Stimulated activated CD4-positive, alpha-beta T cell treated with anti-CD3 and anti-CD28 coated beads, Interleukin-12 subunit alpha, Interleukin-12 subunit beta, amount 100 ng/mL, for 48 hours (primary cell): ENCODE measurements at places on chromosomes 6 and 20.

DNA sequence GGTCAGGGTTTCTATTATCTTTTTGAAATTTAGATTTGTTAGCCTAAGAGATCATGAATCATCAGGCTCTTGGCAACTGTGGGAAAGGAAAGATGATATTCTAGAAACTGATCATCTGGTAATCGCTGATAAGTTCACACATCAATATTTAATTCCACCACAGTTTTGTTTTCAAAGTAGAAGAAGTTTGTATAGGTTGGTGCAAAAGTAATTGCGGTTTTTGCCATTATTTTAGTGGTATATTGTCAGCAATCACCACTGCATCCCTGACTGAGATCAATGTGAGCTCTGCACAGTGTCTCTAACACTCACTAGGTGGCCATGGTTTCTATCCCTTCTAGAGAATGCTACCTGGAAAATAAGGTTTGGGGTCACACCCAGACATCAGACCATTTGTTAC lies 17.0 kb upstream of the PXDC1 start:
- DNase-seq = no peak

DNA sequence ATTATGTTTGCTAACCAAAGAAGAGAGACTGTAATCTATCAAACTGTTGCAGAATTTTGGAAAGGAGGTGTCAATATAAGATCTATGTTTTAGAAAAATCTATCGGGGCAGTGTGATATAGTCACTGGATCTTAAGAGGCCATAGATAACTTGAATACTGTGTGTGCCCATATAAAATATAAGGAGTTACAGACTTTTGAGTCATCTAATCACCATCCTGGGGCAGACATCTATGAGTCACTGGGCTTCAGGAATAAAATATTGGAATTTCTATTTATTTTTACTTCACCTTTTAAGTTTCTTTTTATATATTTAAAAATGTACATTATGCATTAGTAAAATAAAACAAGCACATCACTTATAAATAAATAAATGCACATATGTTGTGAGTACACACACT lies 509.3 kb upstream of the MAN1A1 start:
- DNase-seq = no peak

DNA sequence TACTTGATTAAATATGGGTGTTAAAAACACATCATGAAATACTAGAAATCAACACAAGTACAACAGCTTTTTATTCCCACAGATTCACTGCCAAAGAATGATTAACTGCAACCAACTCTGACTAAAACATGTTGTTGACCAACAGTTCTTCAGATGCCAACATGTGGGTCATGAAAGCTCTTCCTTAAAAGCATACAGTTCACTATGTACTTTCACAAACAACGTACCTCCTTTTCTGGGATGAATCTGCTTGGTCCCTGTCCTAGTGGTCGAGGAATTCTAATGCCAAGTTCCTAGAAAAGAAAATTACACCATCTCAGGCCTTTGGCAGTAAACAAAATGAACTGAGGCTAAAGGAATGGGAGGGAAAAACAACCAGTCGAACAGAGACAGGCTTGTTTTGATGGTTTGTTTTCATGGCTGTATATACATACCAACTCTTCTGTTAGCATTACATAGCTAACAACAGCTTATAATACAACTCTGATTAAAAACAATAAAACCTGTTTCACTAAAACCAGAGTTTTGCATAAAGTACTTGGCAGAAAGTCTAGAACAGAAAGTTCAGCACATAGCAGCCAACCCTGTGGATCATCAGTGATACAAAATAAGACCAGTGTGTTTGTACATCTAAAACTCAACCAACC lies 92.5 kb downstream of the SESN1 start:
- no peak for DNase-seq

GRCh38 chr6:34813028-34813713 lies 21.3 kb downstream of the BLTP3A start:
- no peak for DNase-seq

GRCh38 chr20:49872056-49872455 lies 43.3 kb downstream of the SPATA2 start:
- DNase-seq = no peak

DNA sequence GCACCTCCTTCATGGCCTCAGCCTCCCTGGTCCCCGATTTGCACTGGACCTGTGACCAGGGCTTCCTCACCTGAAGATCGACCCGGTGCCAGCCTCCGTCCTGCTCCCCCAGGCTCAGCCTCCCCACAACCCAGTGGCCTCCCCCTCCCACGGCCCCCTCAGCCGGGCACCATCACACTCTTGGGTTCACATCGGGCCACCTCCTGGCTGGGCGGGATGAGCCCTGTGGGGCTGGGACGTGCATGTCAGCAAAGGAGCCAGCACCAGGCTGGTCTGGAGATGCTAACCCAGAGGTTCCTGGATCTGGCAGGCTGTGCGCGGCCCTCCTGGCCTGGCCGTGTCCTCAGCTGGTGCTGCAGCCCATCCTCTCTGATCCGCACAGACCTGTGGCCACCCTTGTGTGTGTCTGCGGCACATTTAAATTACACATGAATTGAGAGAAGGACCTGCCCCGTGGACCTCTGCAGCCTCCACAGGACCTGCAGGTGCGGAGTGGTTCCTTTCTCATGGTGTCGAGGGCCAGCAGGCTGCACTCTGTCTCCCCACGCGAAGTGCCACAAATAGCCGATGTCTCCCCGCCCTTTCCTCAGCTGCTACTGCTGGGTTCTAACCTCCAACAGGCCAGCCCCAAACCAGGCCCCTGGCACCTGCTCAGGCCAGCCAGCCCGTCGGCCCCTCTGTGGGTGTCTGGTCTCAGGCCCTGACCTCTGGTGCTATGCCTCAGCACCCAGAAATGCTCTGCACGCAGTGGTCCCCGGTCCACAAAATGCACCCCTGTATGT lies 237.5 kb downstream of the ERMARD start:
- no peak for DNase-seq

- no peak for DNase-seq
These were observed 19.7 kb upstream of the HTR1B start for GRCh38 chr6:77482981-77483380.

DNA sequence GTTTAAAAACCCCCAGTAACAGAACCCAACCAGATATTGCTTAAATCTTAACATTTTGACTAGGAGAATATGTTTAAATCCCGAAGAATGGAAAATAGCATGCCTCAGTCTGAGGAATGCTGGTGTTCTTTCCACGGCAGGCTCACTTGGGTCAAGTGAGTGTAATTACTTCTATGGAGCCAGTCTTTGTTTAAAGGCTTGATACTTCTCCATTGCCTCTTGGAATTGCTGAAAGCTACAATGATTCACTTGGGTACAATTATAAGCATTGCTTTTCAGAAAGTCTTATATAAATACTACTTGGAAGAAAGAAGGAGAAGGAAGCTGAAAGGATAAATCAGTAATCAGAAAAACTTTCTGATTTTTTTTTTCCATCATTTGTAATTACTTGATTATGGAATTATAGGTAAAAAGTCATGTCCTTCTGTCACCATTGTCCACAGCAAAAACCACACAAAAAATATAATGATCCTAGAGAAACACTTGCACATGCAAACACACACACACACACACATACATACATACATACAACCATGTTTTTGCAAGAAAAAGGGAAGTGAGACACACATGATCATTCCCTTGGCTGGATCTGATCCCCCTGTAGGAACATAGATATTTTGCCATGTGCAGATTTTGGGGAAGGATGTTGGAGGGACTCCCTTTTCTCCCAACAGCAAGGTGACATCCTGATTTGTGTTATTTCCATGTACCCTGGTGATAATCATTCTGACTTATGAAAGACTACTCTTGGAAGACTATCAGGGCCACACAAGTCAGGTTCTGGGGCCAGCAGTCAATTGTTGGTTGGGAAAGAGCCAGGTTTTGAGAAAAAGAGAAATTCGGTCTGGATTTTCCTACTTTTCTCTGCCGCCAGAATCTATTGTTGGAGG lies 396.0 kb upstream of the BTBD3 start:
- DNase-seq = no peak

DNA sequence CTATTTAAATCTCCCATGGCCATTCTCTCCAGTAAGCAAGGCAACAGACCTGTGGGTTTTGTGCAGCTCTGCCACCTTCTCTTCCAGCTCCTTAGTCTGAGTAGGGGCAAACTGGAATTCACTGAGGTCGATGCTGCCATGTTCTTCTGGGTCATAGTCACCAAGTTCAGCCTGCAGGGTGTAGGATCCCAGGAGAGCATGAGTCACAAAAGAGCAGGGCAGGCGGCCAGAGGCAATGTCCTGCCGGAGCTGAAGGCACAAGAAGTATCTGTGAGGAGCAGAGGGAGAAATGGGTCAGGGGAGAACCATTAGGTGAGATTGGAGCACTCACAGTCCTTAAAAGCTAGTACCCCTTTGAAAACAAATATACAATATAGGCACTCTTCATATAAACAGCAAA lies 73.7 kb downstream of the SMLR1 start:
- DNase-seq = no peak

DNA sequence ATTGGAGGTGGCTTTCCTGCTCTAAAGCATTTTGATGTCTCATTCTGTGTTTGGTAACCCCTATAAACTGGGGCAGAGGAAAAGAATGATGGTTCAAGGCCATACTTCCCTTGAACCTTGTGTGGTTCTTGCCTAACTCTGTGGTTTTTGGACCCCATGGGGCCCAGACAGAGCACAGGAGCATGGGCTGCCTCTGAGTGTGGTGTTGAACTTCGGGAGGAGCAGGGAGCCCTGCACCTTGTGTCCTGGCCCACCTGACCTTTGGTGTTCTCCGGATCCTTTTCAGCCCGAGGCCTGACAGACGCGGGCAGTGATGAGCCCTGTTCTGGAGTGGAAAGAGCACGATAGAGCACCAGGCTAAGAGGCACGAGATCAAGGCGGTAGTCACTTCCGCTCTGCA lies 18.8 kb downstream of the TMEM74B start:
- DNase-seq = no peak
